ENCODE measurements at places on chromosomes 12 and 14.

- DNase-seq = no peak
Observed at GRCh38 chr12:85836197-85837090, at the start of gene RASSF9. Gene RASSF9, minus strand, starts transcription at chr12:85836409. Its CDS starts 208 bp downstream, at chr12:85836201.

GRCh38 chr14:29805415-29806123 lies 122.1 kb downstream of the PRKD1 start:
- DNase-seq = no peak

DNA sequence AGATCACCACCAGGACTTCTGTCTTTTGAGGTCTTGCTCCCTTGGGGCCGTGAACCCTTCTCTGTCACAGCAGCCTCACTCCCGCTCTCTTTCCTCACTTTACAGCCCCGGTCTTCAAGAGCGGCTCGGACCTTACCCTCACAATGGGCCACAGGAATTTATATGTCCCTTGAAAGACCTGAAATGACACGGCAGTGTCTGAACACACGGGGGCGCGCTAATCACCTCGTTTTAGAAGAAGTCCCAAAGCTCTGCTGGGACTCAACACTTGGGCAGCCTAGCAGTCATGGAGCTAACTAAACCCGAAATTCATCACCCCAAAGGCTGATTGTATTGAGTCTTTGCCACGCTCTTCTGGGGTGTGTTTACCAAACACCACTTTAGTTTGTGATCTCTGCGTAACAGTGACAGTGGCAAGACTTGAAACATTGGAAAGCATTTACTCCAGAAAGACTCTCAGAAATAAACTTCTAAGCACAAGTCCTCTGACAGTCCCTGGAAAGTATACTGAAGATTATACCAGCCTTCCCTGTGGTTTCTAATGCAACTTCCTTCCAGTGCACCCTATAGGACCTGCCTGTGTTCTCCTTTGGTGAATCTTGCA lies 29.0 kb downstream of the SERPINA11 start:
- peak; percentile 20 for DNase-seq

DNA sequence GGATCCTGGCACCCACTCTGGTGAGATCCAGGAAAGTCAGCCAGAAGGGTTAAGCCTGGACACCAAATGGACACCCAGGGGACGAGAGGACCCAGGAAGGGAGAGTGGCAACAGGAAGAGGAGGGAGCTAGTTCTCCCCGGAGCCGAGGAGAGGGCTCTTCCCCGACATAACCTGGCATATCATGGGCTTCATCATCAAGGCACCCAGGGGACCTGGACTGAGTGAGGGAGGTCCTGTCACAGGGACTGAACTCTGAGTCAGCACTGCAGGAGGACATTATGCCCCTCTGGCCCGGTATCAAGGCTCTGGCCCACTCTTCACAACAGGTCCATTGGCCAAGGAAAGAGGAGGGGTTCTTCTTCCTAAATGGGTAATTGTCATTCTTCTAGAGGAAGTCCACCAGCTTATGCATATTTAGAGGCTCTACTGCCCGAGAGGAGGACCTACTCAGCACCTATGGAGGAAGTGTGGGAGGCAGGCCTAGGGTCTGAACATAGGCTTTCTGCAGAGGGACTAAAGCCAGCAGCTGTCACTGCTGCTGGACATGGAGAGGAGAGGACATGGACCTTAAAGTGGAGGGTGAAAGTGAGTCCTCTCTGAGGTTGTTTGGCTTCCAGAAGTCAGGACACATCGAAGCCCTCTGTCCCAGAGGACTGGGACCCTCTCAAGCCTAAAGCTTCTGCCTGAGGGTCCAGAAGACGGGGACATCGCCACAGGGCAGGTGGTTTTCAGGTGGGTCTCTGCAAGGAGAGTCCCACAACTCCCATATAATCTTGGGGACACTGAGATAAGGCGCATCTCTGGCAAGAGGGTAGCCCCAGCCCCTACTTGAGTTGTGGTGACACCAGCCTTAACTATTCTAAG lies 18.6 kb downstream of the ISCA2 start:
- DNase-seq = no peak

DNA sequence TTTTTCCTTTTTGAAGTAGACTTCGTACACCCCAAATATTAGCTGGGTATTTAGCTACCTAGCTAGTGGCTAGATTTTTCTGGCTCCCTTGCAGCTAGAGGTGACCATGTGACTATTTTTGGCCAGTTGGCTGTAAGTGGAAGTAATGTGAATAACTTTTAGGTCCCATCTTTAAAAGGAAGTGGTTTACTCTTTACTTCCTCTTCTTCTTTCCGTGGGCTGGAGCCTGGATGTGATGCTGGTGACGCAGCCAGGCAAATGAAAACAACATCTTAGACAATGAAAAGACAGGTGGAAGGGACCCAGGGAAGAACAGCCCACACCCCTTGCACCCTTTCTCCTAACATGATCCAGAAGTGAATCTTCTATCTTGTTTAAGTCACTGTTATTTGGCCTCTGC lies 245.5 kb downstream of the ATP23 start:
- DNase-seq = no peak

DNA sequence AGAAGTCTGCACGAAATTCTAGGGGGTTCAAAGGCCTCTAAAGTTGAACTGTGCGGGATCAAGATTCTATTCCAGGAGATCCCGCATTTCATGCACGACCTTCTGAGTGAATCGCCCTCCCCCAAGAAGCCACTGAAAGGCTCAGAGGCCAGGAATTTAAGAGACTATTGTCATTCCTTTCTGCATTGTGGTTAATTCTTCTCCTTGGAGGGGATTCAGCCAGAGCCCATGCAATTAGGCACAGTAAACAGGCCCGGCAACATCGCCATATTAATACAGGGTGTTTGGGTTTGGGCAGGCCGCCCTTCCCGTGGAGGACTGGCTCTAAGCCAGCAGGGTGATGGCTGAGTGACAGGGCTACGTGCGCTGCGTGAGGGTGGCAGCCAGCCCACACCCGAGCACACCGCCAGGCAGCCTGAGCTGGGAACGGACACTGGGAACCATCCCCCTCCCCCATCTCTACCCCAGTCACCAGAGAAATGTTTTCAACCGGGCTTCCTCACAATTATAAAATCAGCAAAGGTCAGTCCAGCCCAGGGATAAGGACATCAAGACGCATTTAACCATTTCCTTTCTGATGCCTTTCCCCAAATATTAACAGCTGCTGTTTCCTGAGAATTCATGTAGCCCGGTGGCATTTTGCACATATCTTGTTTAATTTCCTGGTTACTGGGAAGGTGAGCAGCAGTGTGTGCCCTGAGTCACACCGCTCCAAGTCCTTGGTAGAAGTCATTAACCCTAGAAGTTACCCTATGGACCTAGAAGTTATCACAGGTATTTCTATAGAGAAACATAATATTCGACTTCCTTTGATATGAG lies 12.5 kb downstream of the EGLN3 start:
- peak; percentile 44 for DNase-seq

DNA sequence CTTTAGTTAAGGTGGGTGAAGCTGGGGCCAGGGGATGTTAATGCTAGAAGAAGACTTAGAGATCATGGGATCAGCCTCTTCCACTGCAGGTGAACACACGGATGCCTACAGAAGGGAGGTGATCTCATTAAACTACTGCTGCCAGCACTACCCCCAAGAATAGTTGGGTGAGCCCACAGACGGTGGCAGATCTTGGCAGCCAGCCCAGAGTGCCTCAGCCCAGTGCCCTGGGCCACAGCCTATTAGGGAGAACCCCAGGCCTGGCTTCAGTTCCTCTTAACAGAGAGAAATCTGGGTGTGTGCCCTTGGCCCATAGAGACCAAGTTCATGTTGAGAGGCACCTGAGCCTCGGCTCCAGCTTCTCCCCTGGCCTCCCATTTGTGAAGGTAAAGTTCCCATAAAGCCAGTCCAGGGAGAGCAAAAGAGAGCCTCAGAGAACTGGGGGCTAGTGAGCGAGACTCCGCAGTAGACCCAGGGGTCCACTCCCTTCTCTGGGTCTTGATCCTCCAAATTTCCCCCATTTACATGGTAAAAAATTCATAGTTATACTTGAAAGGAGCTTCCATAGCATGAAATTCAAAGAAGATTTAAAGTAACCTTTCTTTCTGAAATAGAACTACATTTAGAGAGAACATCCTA lies 125.0 kb upstream of the CCND2 start:
- no peak for DNase-seq

Data from SK-N-DZ (cell line).